ENCODE measurements at places on chromosomes 7 and 10.

- DNase-seq = no peak
Measured at GRCh38 chr10:84406561-84406960, 78.2 kb downstream of the CCSER2 start.

DNA sequence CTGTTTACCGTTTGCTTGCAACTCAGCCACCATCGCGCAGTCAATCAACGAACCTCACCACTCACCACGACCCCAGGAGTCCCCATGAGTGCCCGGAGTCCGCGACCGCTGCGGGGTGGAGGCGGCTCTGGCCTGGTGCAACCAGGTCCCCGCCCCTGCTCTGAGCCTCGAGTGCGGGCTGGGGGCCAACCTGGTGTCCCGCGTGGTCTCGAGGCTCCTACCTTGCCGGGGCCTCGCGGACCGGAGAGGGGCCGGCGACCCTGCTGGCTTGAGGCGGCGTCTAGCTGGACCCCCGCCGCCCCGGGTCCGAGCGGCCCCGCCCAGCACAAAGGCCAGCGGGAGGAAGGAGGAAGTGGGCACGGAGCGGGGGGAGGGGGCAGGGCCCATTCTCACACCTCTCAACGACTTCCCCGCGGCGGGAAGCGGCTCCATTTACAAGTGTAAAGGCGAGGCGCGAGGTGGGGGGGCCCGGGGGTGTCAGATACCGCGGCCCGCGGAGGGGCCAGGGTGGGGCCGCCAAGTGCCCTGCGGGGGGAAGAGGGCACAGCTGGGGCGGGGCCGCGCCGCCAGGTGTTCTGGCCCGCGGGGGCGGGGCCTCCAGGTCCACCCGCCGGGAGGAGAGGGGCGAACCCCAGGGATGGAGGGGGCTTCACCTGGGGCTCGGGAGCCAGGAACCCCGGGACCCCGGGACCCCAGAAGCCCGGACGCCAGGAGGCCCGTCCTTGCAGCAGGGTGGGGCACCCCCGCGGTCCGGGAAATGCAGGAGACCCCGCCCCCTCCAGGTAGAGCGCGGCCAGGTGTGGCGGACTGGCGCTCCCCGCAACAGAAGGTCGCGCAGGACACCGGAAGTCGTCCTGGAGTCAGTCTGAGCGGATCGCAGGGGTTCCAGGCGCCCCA is 8.6 kb downstream of the CTBP2 start:
- DNase-seq = no peak

GRCh38 chr10:43305876-43306275 is 39.0 kb upstream of the RASGEF1A start:
- DNase-seq = no peak

DNA sequence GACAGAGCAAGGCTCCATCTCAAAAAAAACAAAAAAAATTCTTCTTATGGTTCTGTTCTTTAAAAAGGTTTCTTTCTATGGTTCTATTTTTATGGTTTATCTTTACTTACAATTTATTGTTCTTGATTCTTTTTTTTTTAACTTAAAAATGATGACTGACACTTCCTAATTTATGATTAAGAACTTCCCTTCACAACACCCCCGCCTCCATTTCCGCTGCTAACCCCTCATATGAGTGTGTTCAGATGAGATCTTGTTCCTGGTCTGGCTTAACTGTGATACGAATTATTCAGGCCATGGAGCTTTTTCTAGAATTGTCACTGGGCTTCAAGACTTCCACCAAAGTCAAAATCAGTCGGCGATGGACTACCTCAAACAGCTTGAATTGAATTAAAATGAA is 33.9 kb downstream of the PTER start:
- DNase-seq = no peak

GRCh38 chr10:31708046-31708445 is 220.6 kb downstream of the ARHGAP12 start:
- DNase-seq = peak; percentile 48

GRCh38 chr7:154881026-154881425 is 121.9 kb downstream of the PAXIP1 start:
- no peak for DNase-seq

DNA sequence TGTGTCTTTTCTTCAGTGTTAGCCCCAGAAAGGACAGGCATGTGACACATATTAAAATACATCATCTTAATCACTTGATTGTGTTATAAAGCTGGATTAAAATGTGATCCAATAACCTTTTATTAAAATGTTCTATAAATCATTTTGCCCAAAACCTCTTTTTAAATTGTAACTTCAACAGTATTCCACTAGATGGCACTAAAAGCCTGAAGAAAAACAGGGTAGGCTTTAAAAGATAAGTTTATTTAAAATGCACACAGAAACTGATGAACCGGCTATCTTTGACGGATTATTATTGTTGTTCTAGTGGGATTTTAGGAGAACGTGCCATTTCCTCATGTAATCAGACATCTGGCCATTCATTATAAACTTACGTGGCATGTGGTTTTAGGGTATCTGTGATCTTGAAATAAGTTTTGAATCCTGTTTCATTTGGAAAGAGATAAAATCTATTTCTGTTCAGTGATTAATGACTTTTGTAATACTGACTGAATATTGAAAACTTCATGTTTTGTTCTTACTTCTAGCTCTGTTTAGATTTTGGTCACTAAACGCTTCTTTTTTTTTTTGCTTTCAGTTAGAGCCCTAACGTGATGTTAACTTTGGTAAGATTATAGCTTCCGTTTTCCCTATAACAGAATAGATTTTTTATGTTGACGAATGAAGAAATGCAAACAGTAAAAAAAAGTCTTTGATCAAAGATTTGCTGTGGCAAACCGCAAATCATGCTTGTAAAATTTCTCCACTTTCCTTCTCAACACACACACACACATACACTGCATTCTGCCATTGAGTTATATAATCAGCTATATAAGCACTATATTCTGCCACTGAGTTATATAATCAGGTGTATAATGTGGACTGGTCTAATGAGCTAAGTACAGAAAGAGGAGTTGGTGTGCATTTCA is 13.6 kb downstream of the VPS50 start:
- peak; percentile 51 for DNase-seq

DNA sequence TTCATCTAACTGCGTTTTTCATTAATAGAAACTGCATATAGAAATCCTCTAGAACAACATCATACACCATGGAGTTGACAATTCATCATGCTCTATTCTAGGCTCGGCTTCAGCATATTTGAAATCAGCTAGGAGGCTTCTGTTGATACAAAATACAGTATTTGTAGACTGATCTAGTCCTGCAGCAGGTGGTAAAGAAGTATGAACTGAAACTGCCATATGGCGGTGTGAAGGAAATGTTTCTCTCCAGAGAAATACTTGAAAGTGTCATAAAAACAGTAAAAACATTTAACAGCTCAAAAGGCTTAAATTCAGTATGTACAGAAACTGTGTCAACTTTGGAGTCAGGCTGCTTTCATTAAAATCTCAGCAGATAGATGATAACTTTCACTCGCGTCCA is 32.0 kb upstream of the MYO3A start:
- DNase-seq = no peak

- DNase-seq = no peak
Measured at GRCh38 chr10:42684517-42684916, 46.1 kb upstream of the ZNF33B start.

DNA sequence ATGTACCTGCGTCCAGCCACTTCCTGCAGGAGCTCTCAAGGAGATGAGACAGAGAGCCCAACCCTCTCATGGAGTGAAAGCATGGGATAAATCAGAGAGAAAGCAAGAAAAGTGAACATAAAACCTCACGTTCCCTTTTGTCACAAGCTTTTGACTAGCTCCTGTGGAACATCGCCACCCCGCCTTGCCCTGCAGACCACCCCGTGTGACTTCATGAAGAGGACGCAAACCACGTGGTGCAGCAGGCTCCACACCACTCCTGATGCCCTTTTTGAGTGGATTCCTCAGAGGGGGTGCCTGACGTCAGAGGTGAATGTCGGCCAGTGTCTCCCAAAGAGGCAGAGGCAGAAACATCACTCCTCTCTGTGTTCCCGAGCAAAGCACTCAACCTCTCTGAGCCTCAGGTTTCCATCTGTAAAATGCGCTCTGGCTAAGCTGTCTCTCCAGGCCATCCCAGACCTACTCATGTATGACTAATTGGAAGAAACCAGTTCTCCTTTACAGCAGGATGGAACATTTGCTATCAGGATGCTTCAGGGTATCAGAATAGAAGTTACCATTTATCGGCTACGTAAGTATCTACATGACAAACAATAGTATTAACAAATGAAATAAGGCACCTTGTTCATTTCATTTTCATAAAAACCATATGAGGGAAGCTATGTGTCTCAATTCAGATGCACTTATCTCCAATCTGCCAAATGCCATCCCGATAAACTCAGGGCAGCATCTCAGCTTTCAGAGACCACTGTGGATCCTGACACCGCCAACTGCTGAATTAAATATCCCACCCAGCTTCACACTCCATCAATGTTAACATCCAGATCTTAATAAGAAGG is 5.3 kb downstream of the ZNF488 start:
- DNase-seq = no peak

GRCh38 chr10:103632247-103632642 is 138.7 kb downstream of the NEURL1 start:
- no peak for DNase-seq

DNA sequence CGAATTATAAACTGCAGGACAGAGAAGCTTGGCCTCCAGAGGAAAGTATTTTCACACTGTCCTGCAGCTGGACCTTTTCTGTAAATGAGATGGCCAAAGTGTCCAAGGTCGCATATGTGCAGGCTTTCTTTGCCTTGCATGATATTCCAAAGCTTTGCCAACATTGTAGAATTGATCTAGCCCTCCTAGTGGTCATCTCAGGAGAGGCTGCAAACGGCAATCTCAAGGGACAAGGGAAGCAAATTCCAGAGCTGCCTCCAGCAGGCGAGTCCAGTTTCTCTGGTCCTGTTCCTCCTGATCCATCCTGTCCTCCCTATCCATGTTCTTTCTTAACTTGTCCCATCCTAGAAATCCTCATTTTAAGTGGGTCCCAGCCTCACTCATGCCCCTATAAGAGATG is 373.4 kb upstream of the PCDH15 start:
- DNase-seq = no peak

- DNase-seq = no peak
Measured at GRCh38 chr10:76993213-76993612, 644.4 kb downstream of the KCNMA1 start.

DNA sequence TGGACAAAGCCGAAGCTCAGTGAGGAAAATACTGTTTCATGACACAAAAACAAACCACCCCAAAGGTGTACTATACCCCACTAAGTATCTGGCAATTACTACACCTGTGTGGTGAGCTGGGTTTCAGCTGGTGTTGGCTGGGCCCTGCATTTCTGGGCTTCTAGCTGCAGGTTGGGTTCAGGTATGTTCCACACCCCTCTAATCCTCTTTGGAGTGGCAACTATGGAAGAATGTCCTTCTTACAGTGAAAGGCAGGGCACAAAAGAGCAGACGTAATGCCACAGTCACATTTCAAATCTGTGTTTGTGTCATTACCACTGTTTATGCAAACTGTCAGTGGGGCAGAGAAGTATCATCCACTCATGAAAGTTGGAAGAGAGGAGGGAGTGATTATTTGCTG is 201.5 kb upstream of the FZD1 start:
- no peak for DNase-seq

- no peak for DNase-seq
Measured at GRCh38 chr7:42095791-42096190, 141.2 kb downstream of the GLI3 start.

DNA sequence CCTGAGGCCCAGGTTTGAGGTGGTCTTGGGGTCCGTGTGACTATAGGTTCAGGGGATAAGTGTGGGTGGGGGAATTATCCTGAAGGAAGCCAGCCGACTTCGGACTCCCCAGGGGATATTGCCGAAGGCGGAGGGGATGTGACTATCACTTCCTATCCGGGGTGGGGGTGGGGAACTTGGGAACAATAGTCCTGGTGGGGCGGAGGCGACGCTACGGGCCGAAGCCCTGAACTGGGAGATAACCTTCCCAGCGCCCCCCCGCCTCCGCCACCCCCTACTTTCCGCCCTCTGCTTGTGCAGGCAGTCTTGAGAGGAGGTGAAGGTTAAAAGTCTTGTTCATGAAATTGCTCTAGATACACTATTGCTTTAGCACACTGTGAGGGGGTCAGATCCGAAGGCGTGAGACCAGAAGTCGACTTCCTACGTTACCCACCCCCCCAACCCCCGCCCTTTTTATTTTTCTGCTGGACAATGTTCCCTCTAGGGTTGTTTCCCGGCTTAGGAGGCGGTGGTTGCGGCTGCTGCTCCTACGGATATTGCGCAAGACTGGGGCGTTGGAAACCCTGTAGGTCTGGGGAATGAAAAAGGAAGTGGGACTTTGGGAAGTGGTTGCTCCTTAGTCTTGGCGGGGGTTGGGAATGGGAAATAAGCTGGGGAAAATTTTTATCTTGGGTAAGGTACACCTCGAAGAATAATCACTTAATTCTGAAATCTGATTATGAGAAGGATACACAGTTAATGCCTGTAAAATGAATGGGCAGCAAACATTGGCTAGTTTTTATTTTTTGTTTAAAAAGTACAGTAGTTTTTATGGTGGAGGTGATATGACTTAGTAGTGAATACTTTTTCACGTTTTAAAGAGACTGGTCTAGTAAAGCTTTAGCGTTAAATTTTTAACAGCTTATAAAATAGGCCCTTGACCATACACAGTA is 1.5 kb downstream of the PTPN12 start:
- no peak for DNase-seq

GRCh38 chr10:113131613-113132261 is 181.7 kb downstream of the TCF7L2 start:
- no peak for DNase-seq

DNA sequence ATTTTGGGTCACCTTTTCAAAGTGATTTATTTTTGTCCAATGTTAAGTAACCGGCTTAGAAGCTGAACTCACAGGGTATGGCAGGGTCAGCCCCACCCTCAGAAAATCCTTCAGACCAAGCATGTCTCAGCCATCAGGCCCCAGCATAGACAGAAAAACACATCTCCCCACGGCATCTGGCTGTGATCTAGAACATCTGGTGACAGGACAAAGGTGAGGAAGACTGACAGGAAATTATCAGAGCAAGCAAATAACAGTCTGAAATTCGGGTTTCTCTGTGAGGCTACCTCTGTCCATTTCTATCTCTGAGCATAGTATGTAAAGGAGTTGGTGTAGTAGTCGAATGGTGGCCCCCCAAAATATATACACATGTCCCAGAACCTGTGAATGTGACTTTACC is 177.0 kb upstream of the C1GALT1 start:
- no peak for DNase-seq

GRCh38 chr10:130354573-130354954 is 218.4 kb downstream of the GLRX3 start:
- DNase-seq = no peak

DNA sequence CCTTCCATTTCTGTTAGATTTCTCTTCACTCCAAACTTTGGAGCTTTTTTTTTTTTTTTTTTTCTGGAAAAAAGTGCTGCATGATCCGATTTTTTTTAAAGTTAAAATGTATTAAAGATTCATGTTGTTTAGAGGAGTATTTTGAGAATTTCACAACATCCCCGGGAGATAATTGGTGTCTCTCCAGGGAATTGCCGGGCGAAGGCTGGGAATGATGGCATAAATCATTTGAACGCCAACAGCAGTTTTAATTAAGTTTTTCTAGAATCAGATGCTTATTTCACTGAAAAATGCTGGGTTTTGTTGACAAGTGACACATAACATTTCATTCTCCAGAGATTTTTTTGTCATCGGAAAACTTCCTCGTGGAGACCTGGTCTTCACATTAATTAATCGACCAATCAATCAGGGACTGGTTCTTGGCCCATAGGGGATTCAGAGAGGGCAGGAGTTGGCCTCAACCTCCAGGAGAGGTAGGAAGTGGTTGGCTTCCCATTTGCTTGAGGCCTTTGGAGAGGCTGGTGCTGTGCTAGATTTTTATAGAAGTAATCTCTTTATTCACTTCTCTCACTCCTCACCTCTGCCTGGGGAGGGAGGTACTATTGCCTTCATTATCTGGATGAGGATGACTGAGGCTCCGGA is 439.4 kb downstream of the TYW1 start:
- no peak for DNase-seq

- no peak for DNase-seq
Measured at GRCh38 chr7:47394216-47394615, 187.7 kb downstream of the TNS3 start.

All from NCI-H1694 (cell line).